ENCODE measurements at places on chromosomes 3 and 15.

DNA sequence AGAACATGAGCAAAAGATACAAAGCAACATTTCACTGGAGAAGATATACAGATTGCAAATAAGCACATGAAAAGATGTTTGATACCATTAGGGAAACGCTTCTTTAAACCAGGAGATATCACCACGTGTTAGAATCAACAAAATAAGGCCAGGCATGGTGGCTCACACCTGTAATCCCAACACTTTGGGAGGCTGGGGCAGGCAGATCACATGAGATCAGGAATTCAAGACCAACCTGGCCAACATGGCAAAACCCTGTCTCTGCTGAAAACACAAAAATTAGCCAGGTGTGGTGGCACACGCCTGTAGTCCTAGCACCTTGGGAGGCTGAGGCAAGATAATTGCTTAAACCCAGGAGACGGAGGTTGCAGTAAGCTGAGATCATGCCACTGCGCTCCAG lies 20.5 kb upstream of the MUC20 start:
- peak; percentile 51 for DNase-seq

DNA sequence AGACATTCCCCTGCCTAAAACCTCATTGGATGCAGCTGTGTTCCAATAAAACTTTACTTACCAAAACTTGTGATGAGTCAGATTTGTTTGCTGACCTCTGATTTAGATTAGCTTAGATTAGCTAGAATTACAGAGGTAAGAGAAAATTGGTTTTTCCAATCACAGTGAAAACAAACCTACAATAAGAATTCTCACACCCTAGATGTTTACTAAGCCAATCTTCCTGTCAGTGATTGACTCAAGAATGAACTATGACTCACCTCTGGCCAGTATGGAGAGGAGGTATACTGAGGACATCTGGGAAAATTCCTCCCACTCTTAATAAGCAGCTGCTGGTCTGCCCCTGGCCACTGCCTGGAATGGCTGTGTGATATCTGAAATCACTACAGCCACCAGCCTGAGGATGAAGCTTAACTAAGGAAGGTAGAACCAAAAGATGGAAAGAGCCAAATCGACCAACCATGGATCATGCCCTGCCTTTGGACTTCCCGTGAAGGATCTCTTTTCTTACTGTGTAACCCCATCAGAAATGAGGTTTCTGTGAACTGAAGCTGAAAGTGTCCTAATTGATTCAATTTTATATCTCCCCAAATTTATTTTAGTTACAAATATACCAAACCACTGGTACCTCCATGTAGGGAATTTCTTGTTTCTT lies 19.0 kb upstream of the GHSR start:
- DNase-seq, result no peak

DNA sequence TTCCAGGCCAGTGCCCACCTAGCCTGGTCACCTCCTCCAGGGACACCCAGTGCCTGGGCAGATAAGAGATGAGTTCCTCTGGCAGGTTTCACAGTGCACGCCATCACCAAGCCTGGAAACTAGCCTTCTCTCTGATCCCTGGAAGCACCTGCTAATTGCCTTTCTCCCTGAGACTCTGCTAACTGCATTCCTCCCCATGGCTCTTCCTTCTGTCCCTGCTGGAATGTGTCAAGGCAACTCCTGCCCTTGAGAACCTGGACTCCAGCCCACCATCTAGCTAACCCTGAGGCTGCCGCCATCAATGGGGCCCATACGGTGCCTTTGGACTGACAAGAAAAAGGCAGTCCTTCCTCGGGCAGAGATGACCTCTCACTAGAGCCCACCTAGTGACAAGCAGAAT lies 18.5 kb downstream of the VIPR1 start:
- no peak for DNase-seq

DNA sequence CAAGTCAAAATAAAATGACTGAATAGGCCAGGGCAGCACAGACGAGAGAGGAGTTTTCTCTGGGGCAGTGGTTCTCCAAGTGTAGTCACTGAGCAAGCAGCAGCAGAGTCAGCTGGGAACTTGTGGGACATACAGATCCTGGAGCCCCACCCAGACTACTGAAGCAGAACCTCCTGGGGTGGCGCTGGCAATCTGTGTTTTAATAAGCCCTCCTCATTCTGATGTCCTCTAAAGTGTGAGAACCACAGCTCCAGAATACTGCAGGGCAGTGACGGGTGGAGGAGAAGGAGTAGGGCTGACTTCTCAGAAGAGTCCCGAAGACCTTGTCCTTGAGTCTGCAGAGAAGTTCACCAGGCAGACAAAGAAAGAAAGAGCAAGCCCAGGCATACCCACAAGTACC lies 251.3 kb upstream of the HES1 start:
- DNase-seq, result no peak

- DNase-seq, result no peak
Observed at GRCh38 chr3:195929452-195929851, 21.1 kb upstream of the TNK2 start.

DNA sequence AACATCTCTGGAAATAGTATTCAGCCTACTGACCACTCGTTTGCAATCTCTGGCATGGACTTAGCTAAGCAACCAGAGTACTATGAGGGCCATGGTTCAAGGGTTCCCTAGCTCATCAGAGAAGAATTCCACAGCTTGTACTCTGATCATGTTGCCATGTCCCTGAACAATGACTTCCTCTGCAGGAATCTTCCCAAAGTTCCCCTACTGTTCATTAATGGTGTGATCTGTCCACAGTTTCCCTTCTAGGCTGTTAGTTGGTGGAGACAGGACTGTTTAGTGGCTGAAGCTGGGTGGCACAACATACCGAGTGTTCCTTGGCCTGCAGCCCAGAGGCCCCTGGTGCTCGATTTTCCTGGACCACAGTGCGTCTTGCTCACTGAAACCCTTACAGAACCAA lies 44.4 kb upstream of the GALNT15 start:
- no peak for DNase-seq

DNA sequence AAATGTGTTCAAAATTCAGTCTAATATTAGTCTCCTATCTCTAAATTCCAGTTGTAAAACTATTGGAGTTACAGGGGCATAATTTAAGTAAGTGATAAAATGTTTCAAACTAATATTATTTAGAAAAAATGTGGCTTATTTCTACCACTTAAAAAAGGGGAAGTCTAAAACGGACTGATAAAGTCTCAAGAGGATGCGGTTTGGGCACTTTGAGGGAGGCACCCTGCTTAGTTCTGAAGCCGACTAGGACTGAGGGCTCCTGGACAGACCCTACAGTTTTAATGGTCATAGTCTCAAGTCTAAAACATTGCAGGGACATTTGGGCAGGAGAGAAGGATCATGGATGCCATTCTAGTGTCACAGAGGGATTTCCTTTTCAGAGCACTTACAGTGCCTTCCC lies 566.3 kb downstream of the NR2F2 start:
- no peak for DNase-seq

DNA sequence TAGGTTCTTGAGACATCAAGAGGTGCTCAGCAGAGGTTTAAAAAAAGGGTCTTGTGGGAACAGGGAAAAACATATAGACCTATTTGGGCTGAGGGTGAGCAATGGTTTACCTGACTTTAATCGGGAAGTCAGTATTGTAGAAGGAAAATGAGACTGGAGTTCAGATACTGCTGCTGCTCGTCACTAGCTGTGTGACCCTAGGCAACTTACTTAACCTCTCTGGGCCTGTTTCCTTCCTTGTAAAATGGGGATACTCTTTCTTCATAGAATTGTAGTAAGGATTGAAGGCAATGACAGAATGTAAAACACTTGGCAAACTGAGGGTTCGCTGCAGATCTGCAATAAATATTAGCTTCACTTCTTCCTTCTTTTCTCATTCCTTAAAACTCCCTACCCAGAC lies 327.5 kb upstream of the PROK2 start:
- DNase-seq, result no peak

DNA sequence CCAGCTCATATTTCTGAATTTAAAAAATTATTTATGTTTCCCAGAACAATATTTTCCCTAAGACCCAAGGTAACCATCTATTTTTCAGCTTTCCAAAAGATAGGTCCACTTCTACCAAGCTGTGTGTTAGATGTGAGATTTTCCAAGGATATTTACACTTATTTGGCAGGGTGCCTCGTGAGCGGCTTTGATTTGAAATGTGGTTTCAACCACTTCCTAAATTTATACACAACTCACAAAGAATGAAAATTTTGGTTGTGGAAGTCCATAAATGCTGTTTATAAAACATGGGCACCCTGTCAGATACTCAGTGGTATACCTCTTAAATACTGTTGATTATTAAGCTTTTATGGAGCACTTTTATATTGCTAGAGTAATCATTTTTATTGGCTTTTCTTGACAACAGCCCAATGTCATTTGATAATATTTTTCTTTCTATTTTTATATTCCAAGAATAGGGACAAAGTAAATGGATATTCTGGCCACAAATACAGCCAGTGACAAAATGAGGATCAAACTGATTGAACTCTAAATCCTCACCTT lies 57.6 kb downstream of the GAP43 start:
- no peak for DNase-seq

GRCh38 chr15:64710676-64711428 lies 64.5 kb downstream of the RBPMS2 start:
- DNase-seq, result no peak

DNA sequence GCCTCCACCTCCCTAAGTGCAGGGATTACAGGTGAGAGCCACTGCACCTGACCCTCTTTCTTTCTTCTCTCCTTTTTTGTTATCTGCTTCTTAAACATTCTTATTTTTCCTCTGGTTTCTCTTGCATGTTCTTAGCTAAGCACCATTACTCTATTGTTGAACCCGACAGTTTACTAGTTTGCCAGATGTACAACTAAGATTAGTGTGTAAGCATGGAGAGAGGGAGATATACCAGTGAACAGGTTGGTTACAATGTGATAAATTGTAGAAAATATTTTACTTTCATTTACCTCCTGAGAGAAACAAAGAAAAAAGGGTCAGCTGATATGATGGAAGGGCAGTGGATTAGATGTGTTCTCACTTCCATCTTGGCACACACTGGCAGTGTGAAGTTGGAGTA lies 4.9 kb downstream of the HAUS2 start:
- no peak for DNase-seq

DNA sequence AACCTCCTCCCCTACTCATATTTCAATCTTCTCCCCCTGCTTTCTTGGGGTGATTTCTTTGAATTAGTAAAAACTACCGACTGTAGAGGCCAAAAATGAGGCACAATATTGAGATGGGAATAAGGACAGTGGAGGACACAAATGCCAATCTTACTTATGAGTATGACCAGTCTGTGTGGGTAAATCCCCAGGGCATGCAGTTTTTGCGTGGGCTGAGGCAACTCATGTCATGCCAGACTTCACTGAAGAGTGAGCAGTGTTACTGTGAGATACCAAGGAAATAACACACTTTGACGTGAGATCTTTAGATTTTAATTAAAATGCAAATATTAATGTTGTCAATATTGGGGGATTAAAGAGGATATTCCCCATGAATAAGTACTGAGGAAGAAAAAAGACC lies 254.3 kb upstream of the ICE2 start:
- DNase-seq, result no peak
